ENCODE measurements at places on chromosomes 7 and 10.

DNA sequence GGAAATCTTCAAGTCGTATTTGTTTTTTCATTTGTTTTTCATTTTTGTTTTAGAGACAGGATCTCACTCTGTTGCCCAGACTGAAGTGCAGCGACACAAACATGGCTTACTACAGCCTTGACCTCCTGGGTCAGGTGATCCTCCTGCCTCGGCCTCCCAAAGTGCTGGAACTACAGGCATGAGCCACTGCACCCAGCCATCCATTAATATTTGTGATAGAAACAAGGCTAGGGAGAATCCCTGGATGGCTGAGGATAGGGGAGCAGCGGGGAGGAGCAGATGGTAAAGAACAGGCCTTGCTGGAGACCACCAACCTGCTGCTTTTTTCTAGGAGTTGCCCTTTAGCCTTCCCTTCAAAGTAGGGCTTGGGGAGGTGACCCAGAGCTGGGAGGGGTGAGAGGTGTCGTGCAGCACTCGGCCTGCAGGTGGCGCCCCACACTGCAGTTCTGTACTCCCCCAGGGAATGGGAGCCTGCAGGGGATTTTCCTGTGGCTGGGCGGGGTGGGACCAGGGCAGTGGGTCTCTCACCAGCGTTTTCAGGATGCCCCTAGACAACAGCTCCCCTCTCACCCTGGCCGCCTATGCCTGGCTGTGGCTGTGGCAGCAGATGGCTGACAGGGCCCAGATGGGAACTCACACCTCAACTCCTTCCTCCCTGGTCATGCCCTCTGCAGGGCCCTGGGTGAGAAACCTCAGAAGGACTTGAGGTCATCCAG, 12.6 kb upstream of the CDH23 start:
- peak; percentile 61 for DNase-seq

DNA sequence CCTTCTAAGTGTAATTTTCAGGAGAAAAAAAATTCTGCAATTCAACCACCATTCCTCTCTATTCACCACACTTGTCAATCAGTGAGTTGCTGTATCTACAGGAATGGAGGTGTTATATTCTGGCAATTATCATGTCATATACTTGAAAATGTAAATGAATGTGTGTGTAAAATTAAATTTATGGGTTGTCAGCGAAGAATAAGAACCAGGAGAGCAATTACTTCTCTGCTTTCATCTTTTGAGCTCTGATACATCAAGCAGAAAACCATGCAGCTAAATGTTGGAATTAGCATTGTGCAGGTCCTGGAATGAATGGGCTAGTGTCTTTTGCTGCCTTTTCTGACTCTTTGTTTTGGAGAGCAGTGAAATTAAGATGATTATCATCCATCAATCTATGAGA, 207.6 kb downstream of the FOXP2 start:
- DNase-seq: no peak

DNA sequence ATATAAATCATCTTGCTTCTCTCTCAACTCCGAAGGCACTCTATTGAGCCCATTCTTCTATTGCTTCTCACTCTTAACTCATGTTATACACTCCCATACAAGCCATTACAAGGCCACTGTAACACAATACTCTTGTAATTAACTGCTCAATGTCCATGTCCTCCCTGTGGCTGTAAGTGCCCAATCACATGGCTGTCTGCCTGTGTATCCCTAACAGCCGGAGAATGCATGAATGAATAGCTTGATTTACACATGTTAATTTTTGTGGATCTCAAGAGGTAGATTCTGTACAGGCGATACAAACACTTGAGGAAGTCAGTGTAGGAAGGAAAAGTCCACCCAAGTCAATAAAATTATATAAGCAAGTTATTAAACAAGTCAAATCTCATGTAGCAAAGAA, 215.6 kb downstream of the DOCK4 start:
- no peak for DNase-seq

GRCh38 chr10:116810120-116810500, 39.2 kb upstream of the ENO4 start:
- no peak for DNase-seq

- DNase-seq: no peak
Measured at GRCh38 chr7:40711706-40712105, 576.9 kb downstream of the SUGCT start.

Data from activated CD4-positive, CD25-positive, alpha-beta regulatory T cell (primary cell).